ENCODE measurements at places on chromosomes 12 and 14.

GRCh38 chr12:56220611-56221231 lies 1.0 kb downstream of the RNF41 start:
- no peak for DNase-seq

GRCh38 chr14:77158175-77158881 lies 16.7 kb upstream of the ZDHHC22 start:
- no peak for DNase-seq

DNA sequence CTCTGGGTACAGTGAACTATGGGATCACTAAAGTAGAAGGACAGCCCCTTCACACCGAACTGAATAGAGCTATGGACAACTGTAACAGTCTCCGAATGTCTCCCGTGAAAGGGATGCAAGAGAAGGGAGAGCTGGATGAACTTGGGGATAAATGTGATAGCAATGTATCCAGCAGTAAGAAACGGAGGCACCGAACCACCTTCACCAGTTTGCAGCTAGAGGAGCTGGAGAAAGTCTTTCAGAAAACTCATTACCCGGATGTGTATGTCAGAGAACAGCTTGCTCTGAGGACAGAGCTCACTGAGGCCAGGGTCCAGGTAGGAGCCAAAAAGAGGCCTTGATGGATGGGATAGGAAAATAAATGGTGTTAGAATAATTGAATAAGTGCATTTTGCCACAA lies 3.5 kb downstream of the ALX1 start:
- DNase-seq: no peak

GRCh38 chr14:74429221-74429691 lies 3.2 kb upstream of the SYNDIG1L start:
- no peak for DNase-seq

DNA sequence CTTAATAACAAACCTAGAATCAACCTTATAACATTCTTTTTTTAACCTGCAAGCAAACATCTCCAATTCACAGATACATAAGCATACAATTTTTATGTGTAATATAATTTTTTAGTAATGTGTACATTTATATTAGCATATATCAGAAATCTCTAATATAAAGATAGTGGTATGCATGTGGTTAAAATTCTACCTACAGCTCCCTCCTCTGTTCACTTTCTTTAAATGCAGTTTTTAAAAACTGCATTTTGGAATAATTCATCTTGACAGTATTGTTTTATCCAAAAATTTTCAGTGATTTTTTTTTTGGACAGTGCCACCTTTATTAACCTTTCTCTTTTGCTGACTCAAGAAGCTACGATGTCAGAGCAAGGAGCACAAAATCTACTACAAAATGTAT lies 13.2 kb upstream of the RXYLT1 start:
- DNase-seq: no peak

DNA sequence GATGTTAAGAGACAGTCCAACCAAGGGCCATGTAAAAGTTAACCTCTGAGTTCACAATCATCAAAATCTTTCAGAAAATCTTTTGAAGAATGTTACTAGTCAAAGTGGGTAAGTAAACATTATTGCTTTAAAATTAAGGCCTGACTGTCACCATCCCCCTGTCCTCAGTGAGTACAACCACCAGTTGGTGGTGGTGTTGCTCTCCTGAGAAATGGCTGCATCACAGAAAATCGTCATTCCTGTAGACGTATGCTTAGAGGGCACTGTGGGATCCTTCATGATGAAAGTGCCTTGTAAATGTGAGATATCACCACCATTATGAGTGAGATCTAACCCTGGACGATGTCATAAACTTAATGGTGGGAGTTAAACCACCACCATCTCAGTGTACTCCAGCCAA lies 451.2 kb downstream of the RPS29 start:
- no peak for DNase-seq

- DNase-seq: no peak
Measured at GRCh38 chr12:115323223-115323905, 639.4 kb upstream of the TBX3 start.

GRCh38 chr12:92695577-92695976 lies 7.2 kb upstream of the PLEKHG7 start:
- no peak for DNase-seq

DNA sequence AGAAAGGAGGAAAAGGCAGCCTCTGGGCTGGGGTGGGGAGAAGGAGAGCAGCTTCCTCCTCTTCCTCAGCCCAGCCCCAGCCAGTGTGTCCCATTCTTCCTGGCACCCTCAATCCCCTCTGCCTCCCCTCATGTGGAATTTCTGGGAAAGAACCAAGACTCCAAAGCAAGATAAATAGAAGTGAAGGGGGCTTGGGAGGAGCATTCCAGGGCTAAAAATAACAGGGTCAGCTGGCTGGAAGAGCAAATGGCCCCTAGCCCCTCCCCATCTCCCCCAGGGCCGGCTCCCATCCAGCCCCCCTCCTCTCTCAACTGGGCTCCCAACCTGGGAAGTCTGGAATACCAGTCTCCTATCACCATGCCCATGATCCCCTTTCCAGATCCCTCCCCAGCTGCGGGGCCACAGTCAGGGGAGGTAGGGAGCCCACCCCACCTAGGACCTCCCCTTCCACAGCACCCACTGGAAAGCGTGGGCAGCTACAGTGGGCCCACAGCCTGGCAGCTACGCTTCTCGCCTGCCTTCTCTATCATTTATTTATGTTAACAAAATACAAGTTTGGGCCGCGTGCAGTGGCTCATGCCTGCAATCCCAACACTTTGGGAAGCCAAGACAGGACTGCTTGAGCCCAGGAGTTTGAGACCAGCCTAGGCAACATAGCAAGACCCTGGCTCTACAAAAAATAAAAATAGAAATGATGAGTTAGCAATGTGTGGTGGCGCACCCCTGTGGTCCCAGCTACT lies 88.3 kb downstream of the IRF2BPL start:
- DNase-seq: no peak

DNA sequence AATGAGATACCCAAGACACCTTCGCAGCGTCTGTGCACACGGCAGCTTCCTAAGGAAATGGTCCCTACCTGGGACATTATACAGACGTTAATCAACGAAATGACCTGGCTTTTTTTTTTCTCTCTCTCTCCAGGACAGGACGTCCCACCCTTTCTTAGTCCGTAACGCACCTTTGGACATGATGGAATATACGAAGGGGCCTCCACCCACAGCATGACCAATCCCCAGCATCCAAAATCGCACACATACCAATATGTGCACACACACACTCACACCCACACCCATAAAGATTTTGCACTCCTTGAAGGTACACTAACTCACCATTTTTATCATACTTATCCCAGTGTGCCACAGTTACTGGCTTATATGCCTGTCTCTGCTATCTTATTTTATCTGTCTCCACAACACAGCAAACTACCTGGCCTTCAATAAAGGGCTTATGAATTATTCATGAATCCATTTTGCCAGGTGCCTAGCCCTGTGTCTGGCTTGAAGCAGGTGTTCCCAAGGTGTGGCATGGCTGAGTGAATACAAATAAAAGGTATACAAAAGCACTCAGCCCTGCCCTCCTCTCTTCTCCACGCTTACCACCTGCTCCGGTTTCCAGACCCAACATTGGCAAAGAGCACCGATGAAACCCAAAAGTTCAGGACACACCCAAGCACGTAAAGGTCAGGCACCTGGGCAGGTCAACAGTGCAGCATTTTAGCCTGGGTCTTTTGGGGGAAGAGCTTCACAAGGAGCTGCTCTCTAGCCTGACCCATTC lies 2.2 kb downstream of the SCNN1A start:
- no peak for DNase-seq

- DNase-seq: no peak
Measured at GRCh38 chr12:52965337-52965731, 16.4 kb downstream of the KRT18 start.

- DNase-seq: no peak
Measured at GRCh38 chr12:42815068-42815467, 225.5 kb upstream of the PRICKLE1 start.

GRCh38 chr14:38704220-38704619 lies 398.8 kb downstream of the SEC23A start:
- DNase-seq: no peak

DNA sequence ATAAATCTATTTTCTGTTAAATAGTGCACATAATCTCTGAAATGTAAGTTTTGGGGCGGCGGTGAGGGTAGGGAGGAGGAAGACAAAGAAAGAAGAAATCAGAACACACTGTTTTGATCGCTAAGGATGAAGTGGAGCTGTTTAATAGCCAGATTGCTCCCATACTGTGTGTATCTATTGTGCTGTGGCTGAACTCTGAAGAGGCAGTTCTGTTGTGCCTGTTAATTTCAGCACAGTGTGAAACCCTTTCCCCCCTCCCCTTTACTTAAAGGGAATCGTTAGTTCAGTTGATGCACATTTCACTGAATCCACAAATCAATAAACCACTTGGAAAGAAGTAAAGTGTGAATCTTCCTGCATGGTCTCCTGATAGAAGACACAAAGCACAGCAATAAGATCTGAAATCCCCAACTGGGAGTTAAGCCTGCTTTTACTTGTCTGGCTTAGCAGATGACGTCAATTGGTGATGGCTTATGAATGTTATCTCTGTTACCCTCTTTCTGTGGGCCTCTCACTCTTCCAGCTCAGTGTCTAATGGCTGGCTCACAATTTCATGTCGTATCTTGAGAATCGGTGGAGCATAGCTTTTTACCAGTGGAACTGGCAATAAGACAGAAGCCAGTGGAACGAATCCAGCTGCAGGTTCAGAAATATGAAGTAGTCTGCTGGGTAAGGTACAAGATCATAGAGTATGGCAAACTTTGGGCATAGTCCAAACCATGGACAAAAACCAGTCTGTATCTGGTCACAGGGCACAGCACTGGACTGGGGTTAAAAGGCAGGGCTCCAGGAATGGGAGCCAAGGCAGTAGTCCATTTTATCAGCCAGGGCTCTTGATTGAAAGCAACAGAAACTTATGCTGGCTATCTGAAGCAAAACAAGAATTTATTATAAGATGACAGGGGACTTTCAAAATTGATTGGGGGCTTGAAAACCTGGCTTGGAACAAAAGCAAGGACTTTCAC lies 413.5 kb upstream of the SEL1L start:
- no peak for DNase-seq

GRCh38 chr14:85535991-85536832 lies 6.3 kb downstream of the FLRT2 start:
- DNase-seq: no peak

DNA sequence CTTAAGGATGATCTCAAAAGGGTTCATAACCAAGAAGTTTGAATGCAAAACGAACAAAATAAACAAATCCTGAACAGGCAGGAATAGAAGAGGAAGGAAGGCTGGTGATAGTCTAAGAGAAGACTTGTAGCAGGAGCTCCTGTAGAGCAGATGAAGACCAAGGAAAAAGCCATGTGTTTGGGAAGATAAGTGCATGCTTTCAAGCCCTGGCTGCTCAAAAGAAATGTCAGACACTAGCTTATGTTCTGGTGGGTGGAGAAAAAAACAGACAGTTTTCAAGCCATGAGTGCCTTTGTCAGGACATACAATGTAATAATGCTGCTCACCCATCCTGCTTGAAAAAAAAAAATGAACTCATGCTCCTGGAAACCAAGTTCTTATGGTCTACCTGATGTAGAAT lies 27.4 kb downstream of the TAOK3 start:
- no peak for DNase-seq

DNA sequence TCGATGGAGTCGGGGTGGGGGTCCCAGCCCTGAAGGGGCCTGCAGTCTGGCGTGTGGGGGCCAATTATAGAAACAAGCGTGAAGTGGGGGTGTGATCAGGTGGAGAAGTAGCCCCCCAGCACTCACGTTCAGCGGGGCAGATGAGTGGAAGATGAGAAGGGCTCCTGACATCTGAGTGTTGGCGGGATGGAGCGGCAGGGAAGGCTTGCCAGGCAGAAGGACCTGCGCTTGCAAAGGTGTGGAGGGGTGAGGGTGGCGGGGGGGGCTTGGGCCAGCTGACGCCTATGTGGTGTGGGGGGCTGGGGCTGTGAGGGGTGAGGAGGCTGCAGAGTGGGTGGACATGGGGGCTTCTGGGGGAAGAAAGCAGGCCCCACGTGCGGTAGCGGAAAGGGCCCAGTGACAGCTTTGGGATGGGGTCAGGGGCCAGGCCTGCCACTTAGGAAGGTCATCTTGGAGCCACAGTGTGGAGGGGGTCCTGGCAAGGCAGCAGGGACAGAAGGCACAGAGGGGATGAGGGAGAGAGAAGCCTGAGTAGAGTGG lies 22.2 kb upstream of the BEGAIN start:
- DNase-seq: no peak

DNA sequence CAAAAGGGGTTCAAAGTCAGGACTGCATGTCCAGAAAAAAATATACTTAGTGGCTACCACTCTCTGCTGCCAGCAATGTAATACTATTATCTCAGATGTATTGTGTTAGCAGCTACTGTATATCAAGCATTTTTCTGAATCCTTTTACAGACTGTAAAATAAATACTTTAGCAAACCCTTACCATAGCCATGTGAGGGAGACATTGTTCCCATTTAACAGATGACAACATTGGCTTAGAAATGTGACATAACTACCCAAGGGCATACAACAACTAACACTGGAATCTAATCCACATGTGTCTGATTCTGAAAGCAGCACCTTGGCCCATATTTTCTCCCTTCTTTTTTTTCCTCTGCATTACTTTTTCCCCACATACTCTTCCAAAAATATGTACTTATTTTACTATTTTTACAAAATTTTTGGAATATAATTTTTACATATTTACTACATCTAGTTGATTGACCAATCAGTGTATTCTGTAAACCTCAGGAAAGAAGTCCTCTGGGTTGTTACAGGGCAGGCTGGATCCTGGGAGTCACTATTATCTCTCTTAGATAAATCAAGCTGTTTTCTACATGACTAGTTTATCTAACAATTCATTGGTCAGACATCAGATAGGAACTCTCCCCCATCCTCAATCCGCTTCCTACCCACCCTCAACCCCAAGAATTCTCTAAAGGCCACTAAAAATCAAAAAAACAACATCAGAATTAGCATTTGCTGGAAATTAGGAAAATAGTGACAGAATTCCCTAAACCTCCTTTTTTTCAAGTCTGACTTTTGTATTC lies 154.1 kb downstream of the BTG1 start:
- DNase-seq: no peak

DNA sequence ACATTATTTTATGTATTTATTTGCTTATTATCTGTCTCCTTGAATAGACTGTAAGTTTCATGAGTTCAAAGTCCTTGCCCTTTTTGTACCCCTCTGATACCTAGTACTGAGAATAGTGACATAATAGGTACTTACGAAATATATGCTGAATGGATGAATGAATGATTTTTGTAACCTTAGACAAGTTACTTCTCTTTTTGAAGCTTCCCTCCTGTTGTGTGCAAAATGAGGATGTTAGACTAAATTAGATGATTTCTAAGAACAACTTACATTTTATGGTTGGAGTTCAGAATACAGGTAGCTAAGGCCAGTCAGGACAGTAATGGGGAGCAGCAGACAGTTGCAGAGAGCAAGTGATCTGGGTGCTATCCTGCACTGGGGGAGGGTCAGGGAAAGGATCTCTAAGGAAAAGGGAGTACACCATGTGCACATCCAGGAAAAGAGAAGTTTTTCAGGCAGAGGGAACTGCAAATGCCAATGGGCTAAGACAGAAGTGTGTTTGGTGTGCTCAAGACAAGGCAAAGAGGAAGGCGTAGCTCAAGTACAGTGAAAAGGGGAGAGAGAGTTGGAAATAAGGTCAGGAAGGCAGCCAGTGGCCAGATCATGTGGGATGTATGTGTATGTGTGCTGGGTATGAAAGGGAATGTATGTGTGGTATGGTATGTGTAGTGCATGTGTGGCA lies 59.4 kb upstream of the AMIGO2 start:
- DNase-seq: no peak

All from stimulated activated CD4-positive, alpha-beta T cell treated with anti-CD3 and anti-CD28 coated beads, Interleukin-4, amount 100 ng/mL, for 1 hour (primary cell).